AG08396 (cell line): ENCODE measurements at places on chromosomes 12 and 14.

GRCh38 chr14:43900173-43900655 lies 606.9 kb downstream of the FSCB start:
- no peak for DNase-seq

DNA sequence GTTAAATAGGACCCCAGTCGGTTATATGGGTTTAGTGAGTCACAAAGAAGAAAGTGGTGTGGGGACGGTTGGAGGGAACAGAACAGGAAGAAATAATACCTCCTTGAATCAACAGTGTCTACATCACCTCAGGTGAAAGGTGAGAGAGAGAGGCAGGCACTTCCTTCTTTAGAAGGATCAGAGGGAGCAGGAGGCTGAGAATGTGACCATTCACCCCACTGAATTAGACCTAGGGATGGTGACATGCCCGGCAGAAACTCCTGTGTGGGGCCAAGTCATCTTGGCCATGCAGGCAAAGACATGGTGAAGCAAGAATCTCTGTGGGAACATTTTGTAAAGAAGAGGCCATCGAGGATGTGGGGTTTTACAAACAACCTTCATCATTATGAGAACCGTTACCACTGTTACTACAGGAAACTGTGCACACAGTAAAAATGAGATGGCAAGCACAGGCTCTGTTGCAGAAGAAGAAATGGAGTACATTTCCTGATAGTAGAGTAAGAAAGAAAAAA lies 1196.9 kb downstream of the VRK1 start:
- no peak for DNase-seq

GRCh38 chr12:95517246-95517645 lies 34.0 kb downstream of the USP44 start:
- DNase-seq: no peak

GRCh38 chr12:89389755-89390661 lies 37.7 kb upstream of the DUSP6 start:
- no peak for DNase-seq

DNA sequence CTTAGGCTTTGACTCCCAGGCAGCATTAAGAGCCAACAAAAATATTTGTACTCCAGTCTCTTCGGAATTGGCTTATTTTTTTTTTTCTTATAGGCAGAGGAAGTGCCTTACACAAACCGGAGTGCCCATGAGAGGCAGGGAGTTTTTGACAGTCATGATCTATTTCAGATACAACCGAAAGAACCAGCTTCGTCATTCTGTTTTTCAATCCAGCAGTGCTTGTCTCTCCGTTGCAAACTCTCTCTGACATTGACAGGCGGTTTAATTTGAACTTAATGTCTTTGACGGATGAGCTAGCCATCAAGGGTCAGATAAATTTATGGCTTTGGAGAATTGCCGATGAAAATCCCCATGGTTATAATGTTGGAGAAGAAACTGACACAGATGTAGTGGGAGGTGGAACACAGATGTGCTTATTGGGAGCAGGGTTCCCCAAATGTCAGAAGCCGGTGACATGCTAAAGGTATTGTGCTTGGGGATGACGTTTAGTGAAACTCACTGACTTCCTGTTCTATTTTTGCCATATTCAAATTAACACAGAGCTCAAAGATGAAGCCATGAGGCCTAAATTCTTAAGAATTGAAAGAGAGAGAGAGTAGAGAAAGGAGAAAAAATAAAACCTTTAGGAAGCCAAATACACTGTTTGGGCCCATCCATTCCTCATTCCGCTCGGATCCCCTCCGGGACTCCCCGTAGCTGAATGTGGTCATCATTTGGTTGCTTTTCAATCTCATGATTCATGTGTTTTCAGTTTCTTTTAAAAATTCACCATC lies 59.7 kb downstream of the PLXNC1 start:
- no peak for DNase-seq

DNA sequence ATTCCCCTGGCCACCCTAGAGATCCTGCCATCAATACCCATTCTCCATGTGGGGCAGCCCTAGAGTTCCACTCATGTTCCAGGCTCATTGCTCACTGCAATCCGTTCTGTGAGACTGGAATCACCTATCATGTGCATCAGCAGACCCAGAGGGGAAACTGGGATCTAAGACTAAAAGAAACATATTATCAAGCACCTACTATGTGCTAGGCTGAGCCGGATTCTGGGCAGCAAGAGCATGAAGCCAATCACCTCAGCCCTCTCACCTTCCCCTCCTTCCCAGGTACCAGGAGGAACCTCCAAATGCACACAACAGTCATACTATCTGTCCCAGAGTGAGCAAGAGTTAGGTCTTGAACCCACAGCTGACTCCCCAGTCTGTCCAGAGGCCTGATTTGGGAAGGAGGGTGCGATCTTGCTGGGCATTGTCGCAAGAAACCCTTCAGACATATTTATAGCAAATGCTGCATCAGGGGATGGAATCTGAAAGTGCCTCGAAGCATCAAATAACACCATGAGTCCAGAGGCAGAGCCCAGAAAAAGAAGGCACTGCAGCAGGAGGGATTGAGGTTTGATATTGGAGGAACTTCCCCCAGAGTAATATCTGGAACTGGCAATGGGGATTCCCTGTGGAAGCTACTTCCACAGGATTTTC lies 6.7 kb upstream of the CACNB3 start:
- DNase-seq: no peak

DNA sequence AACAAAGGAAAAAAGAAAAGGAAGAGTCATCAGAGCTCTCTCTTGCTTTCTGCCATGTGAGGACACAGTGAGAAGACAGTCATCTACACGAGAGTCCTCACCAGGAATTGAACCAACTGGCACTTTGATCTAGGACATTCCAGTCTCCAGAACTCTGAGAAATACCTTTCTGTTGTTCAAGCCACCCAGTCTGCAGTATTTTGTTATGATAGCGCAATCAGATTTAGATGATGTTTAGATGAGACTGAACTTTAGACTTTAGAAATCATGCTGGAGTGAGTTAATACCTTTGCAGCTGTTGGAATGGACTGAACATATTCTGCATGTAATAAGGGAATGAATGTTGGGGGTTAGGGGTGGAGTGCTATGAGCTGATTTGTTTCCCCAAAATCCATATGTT lies 28.1 kb upstream of the RAB21 start:
- DNase-seq: no peak

GRCh38 chr12:55957106-55957859 lies 8.6 kb downstream of the PMEL start:
- DNase-seq: no peak

DNA sequence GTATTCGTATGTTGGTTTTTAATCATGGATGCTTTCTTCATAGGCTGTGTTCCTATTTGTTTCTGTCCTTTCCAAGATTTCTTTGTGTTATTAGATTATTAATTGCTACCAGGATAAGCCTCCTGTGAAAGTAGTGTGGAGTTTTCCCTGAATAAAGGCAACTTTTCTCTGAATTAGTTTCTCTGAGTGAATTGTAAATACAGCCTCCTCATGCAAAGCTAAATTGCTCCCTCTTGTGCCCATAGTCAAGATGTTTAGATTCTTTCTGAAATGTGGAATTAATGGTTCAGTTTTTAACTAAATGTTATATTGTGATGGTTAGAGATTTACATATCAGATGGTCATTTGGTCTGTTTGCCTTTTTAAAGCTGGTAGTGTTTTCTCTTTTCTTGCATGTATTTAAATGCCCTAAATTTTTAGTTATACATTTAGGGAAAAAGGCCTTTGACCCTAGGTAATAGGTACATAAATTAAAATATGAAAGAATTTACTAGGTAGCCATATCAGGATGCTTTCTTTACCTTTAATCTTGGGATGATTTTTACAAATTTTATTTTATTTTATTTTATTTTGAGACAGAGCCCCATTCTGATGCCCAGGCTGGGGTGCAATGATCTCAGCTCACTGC lies 8.9 kb downstream of the APAF1 start:
- peak; percentile 56 for DNase-seq

- no peak for DNase-seq
Measured at GRCh38 chr14:67571991-67572323, 28.1 kb downstream of the PIGH start.

DNA sequence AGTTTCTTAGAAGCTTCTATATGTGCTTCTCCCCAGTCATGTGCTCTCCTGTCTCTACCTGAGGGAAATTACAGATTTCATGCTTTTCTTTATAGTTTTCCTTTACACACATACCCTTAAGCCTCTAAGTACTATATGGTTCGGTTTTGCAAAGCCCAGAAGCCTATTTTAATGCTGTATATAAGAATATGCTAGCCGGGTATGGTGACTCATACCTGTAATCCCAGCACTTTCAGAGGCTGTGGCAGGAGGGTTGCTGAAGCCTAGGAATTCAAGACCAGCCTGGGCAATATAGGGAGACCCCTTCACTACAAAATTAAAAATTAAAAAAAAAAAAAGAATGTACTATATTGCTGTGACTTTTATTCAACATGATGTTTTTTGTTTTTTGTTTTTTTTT lies 15.4 kb downstream of the DGLUCY start:
- no peak for DNase-seq

- peak; percentile 70 for DNase-seq
Measured at GRCh38 chr12:54294152-54294952, 6.5 kb downstream of the NFE2 start.

- DNase-seq: no peak
Measured at GRCh38 chr12:20154052-20154451, 214.3 kb upstream of the PDE3A start.

GRCh38 chr12:48542300-48542928 lies 17.0 kb downstream of the OR8S1 start:
- peak; percentile 50 for DNase-seq

GRCh38 chr12:101616027-101616494 lies 21.3 kb downstream of the MYBPC1 start:
- no peak for DNase-seq

GRCh38 chr12:3161861-3162260 lies 84.7 kb downstream of the TSPAN9 start:
- DNase-seq: no peak

DNA sequence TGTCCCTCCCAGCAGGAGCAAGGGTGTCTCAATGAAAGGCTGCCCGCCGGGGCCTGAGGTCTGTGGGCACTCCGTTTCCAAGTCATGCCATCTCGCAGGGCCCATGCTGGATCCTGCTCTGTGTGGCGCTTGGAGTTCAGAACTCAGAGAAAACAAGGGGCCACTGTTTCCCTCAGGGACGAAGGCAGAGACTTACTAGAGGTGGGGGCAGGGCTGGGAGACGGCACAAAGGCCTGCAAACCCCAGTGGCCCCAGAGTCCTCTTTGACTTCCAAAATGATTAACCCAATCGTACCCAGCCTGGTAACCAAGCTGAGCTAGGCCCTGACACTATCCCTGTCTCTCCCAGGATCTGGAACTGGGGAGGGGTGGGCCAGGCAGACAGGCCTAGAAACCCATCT lies 95.8 kb downstream of the ITPK1 start:
- no peak for DNase-seq

DNA sequence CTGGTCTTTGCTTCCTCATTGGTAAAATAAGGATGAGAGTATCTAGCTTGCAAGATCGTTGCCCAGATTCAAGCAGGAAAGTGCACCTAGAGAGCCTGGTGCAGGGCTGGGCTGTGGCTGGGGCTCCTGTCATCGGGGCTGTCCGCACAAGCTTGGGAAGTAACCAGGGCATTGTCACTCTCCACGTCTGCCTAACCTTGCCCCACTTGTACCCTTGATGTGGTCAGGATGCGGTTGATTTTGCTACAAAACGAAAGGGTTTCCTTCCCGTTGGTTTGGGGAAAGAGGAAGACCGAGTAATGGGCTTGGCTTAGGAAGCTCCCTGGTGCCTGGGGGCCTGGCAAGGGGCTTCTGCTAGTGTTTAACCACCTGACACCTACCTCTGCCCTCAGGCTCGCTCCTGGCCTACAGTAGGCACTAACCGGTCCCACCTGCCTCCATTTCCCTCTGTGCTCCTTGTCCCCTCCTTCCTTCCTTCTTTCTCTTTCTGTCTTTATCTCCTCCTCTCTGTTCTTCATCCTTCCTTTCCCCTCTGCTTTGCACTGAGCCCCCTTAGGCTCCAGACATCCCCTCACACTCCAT lies 21.8 kb downstream of the MVK start:
- DNase-seq: no peak

- no peak for DNase-seq
Measured at GRCh38 chr14:35750202-35750904, 58.7 kb downstream of the RALGAPA1 start.

DNA sequence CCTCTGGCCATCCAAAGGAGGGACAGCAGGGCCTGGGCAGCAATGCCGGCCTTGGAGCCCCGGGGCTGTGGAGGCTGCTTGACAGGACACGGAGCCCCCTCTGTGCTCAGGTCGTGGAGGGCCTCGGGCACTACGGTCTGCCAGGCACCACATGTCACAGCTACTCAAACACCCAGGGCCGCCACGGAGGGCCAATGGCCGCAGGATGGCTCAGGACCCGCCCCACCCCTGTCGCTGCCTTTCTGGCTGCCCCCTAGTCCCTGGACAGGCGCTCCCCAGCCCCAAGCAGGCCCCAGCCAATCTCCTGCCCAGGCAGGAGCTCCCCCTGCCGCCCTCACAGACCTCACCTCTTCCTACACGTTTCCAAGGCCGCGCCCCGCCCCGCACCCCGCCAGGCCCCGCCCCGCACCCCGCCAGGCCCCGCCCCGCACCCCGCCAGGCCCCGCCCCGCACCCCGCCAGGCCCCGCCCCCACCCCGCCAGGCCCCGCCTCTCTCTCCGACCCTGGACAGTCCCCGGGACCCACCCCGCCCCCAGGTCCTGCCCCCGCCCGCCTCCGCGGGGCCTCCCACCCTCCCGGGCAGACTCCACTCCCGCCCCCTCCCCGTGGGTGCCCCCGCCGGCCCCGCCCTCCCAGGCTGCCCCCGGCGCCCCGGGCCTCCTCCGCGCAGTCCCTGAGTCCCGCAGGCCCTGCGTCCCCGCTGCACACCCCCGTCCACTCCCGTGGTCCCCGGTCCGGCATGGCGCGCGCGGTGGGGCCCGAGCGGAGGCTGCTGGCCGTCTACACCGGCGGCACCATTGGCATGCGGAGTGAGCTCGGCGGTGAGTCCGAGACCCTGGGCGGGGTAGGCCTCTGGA lies at the start of gene ASPG:
Gene ASPG (plus strand): TSS at position 669 of the 857 bp plus-strand sequence. CDS start 71 bp downstream, at position 740.
- no peak for DNase-seq

DNA sequence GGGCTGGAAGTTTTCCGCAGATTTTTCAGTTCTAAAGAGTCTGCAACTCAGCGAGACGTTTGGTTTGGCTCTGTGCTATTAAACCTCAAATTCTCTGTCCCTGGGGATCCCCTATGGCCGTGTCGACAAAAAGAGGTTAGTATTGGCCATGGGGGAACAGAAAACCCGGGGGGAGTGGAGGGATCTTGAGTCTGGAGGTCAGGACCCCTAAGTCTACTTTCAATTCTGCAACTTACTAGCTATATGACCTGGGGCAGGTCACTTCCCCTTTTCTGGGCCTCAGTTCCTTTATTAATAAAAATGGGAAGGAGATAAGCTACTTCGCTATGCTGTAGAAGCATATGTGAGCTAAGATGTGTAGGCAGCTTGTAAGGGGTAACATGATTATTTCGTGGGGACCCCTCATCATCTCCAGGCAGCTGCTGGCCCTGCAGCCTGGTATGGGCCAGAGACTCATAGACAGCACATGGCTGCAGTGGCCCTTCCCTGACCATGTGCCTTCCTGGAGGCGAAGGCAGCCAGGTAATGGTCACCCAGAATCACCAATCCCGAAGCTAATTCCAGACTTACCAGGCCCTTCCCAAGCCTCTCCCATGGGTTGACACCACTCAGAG lies 8.6 kb downstream of the ASB2 start:
- no peak for DNase-seq
